Activated CD4-positive, alpha-beta T cell treated with anti-CD3 and anti-CD28 coated beads for 24 hours (primary cell): ENCODE measurements at places on chromosomes 5 and 9.

- DNase-seq: no peak
Observed at GRCh38 chr9:94680621-94681020, 41.3 kb upstream of the FBP1 start.

- no peak for DNase-seq
Observed at GRCh38 chr5:158007336-158007735, 148.4 kb upstream of the CLINT1 start.

GRCh38 chr5:72427488-72428437 lies 79.4 kb downstream of the ZNF366 start:
- no peak for DNase-seq

- no peak for DNase-seq
Observed at GRCh38 chr9:130936285-130937117, 2.5 kb downstream of the FIBCD1 start.

GRCh38 chr5:167652690-167653089 lies 638.8 kb upstream of the WWC1 start:
- DNase-seq: no peak

DNA sequence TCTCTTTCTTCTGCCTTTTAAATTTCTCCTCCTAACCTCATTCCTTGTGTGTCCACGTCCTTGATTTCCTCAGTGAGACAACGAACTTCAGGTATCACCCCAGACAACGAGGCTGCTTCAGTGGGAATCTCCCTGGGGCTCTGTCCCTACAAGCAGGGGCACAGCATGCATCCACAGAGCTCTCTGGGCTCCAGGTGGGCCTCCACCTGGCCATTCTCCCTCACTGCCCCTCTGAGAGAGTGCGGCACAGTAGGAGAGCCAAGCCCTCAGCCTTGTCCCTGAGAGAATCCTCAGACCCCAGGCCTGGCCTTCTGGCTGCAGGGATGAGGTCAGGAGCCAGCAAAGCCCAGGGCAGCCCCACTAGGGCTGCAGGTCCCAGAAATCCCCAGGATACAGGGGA lies 105.3 kb downstream of the LHFPL2 start:
- no peak for DNase-seq

GRCh38 chr5:96582343-96582742 lies 79.8 kb upstream of the CAST start:
- no peak for DNase-seq

DNA sequence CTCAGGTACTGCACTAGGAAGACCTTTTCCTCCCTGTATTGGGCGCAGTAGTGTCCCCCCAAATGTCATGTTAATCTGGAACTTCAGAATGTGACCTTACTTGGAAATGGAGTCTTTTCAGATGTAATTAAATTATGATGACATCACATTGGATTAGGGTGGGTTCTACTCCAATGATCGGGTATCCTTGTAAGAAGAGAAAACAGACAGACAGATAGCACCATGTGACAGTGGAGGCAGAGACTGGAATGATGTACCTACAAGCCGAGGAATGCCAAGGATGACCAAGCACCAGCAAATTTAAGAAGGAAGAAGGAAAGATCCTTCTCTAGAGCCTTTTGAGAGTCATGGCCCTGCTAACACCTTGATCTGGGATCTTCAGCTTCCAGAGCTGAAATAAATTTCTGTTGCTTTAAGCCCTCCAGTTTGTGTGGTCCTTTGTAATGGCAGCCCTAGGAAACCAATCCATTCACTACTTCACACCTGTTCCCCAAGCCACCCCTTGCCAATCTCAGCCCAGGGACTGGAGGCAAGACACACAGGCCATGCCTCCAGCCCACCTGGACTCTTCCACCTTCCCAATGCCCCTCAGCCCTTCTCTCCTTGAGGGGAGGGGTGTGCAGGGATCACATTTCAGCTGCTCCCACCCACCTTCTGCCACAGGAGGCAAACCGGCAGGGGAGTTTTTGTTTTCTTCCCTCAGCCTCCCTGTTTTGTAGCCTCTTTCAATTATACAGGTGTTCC lies 1.6 kb downstream of the CCNJL start:
- DNase-seq: no peak

DNA sequence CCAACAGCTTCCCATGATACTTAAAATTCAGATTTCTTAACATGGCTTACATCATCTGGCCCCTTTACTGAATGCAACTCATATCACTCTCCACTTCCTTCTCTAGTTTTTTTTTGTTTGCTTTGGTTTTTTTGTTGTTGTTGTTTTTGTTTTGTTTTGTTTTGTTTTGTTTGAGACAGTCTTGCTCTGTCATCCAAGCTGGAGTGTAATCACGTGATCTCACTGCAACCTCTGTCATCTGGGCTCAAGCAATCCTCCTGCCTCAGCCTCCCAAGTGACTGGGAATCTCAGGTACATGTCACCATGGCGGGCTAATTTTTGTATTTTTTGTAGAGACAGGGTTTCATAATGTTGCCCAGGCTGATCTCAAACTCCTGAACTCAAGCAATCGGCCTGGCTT lies 41.4 kb downstream of the CPLANE1 start:
- no peak for DNase-seq

GRCh38 chr5:168404365-168404764 lies 81.9 kb upstream of the RARS1 start:
- no peak for DNase-seq

DNA sequence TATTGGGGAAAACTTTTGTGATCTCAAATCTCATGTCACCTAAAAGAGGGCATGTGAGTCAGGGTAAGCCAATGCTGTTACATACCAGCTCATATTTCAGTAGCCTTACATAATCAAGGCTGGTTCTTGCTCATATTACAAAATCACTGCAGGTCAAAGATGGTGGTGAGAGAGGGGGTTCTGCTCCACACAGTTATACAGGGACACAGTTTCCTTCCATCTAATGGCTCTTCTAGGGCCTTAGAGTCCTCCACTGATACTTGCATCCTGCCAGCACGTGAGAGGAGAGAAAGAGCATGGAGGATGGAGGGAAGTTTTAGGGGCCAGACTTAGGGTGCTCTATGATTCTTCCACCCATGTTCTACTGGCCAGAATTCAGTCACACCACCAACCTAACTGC lies 130.0 kb downstream of the LIFR start:
- DNase-seq: no peak

- no peak for DNase-seq
Observed at GRCh38 chr5:147558826-147559225, 49.0 kb upstream of the DPYSL3 start.

DNA sequence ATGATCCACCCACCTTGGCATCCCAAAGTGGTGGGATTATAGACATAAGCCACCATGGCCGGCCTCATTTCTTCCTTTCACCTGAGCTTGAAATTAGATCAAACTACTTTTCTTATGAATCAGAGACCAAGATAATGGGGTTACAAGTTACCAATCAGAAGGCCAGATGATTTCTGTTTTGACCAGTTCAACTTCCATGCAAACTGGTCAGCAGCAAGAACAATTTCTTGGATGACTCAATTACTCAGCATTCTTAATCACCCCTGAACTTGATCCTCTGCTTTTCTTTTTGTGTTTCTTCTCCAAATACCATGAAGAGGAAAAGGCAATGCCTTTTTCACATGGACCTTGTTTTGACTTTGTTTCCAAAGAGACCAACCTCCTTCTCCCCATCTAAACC lies 10.0 kb upstream of the PLIN2 start:
- DNase-seq: no peak

- DNase-seq: no peak
Observed at GRCh38 chr5:54927097-54927746, 58.2 kb downstream of the ESM1 start.

GRCh38 chr5:141485321-141486055 lies 658 bp downstream of the PCDHGC4 start:
- DNase-seq: no peak

DNA sequence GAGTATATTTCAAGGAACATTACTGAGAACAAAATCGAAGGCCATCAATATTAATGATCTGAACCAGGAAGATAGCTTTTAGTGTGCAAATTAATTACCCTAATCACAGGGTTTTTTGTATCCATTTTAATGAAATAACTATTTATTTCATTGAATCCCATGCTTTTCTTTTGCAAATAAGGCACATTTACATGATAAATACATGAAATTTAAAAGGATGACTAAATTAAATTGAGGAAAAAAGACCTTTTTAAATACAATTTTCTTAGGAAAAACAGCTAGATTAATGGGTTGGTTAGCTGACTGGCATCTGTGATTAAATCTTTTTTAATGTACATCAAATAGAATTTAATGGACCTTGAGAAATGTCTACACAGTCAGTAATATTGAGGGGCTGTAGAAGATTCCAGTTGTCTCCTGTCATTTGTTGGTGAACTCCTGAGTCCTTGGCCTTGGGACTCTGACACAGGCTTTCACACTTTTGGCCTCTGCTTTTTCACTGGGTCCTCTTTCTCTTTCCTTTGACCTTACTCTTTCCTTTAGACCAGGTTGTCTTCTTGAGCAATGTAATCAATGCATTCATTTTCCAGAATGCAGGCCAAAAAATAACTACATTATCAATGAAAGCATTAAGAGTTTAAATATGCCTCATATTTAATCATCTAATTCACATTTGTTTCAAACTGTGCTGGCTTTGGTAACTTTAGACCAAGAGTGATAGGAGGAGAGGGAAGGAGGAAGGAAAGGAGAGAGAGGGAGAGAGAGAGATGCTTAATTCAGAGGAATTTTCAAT lies 511.5 kb downstream of the ZNF608 start:
- no peak for DNase-seq

DNA sequence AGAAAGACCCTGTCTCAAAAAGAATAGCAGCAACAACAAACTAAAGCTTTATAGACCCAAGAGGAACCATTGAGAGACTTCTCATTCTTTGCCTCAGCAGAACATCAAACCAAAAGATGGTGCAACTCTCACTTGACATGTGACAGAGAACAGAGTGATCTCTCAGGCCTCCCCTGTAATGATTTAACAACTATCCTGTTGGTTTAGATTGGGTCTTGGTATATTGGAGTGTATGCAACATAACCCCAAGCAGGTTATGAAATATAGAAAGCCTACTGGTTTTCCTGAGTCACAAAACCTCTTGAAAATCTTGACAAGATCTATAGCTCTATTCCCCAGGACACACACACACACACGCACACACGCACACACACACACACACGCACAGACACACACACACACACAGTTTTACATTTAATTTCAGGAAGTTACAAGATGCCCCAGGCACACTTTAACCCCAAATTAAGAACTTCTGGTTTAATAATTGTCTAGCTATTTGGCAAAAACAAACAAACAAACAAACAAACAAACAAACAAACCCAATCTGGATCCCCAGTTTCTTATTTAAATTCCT lies 6.5 kb upstream of the FGF1 start:
- no peak for DNase-seq

DNA sequence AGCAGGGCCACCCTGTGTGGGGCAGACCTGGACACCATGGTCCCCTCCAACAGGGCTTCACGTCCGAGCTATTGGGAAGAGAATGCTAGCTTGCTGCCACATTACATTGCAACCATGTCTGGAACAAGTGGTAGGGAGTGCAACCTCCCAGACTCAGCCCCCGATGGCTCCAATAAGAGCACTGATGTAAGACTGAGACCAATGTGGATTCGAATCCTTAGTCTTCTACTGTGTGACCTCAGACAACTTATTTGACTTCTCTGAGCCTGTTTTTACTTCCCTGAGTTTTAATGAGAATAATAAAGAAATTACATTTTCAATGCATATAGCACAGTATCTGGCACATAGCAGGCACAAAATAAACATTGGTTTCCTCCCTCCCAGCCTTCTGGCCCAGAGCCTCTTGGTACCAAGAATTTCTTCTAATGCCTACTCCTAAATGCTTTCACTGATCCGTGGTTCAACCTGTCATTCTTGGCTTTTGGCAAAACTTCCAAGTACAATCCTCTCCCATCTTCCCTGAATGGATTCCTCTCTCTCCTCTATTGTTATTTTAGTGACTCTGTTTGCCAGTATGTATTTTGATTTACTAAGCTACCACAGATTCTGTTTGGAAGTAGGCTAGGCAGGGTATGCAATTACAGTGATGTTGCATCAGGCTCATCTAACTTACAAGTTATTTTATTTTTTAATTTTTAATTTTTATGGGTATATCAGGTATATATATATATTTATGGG lies 34.6 kb upstream of the COL15A1 start:
- DNase-seq: no peak

DNA sequence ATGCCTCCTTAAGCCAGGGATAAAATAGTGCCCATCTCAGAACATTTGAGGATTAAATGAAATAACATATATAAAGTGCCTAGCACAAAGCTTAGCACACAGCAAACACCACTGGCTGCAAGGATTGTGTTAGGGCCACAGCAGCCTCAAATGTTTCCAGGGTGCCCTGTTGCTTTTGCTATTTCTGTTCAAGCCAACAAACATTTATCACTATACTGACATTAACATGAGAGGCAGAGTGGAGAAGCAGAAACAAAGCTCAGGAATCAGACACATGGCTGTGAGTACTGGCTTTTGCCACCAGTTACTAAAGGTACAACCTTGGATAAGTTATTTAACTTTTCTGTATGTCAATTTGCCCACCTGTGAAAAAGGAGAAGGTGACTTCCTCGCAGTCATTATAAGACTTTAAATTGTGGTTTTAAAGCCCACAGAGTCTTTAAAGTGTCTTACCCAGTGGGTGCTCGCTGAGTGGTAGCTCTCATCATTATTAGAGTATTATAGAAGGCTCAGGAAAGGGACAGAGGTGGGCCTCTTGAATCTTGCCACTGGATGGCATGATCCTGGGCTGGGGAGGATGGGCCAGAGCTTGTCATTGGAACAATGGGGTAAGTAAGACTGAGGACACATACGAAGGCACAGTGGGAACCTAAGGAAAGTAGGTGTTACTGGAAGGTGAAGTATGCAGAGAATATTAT lies 98.2 kb downstream of the MARCHF3 start:
- no peak for DNase-seq

DNA sequence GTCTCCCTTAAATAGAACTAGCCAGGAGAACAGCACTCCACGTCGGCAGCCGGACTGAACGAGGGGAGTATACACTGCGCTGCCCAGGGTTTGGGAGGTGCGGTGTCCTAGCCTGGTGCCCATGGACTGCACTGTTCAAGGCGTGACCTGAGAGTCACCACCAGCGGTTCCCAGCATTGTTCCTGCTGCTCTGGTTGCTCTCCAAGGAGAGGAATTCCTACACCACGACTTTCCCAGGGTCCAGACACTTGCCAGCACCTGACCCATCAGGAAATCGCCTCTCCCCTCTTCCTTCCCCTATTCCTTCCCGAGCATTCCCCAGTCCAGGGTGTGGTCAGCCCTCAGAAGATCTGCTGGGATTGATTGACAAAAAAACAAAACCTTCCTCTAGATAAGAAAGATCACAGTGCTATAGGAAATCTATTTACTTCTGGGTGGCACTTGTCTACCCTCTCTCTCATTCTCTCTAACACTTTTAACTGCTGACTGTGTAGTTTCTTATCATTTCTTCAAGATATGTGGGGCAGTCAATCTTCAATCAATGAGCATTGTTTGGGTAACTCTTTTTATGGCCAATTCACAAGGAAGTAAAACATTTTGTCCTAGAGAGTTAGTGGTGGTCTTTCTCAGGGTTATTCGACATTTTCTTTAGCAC lies 297.8 kb upstream of the ACTBL2 start:
- DNase-seq: no peak

DNA sequence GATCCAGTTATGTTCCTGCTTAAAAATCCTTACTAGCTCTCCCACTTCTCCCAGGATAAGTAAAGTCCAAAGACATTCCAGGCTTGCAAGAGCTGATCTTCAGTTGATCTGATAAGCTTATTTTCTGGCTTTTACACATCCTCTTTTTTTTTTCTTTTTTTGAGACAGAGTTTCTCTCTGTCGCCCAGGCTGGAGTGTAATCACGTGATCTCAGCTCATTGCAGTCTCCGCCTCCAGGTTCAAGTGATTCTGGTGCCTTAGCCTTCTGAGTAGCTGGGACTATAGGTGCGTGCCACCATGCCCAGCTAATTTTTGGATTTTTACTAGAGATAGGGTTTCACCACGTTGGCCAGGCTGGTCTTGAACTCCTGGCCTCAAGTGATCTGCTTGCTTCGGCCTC lies 37.3 kb upstream of the PTPN3 start:
- no peak for DNase-seq
